Occipital lobe (tissue), 3 donors: ENCODE measurements at places on chromosomes 6 and 20. TPM values are rescaled to one million over a fixed set of nuclear protein-coding genes. Genes with fewer than 3 reads are reported as not detected.

Gene MUC21
- total RNA-seq = not detected

Gene MYO6
- total RNA-seq = 15.8 TPM

Gene GTSF1L
- total RNA-seq = not detected

Gene SNRPB
- 43.5 TPM for total RNA-seq

Gene CLDN20
- not detected for total RNA-seq

Gene C6orf136
- total RNA-seq = 18.4 TPM

Gene SGK2
- not detected for total RNA-seq

Gene FNDC11
- 4.1 TPM for total RNA-seq

Gene LY6G6C
- 0.31 TPM for total RNA-seq

Gene GJA10
- total RNA-seq = not detected

Gene TBP
- total RNA-seq = 15.8 TPM

Gene GLYATL3
- total RNA-seq = not detected

Gene C20orf96
- total RNA-seq = 3.3 TPM

Gene LY6G5C
- 3.1 TPM for total RNA-seq

Gene C6orf58
- total RNA-seq = 1.4 TPM

Gene DLL1
- total RNA-seq = 11.9 TPM

Gene TNFAIP3
- 0.78 TPM for total RNA-seq

Gene CTCFL
- not detected for total RNA-seq

Gene RIMS4
- total RNA-seq = 77.5 TPM

Gene SLPI
- not detected for total RNA-seq

Gene LY6G6F
- not detected for total RNA-seq

Gene ULBP2
- 5.3 TPM for total RNA-seq

Gene SCRT2
- 2.0 TPM for total RNA-seq

Gene CENPQ
- 5.6 TPM for total RNA-seq

Gene C20orf204
- total RNA-seq = 1.2 TPM

Gene PI16
- total RNA-seq = 0.78 TPM

Gene MYBL2
- 0.47 TPM for total RNA-seq

Gene PLG
- 0.62 TPM for total RNA-seq

Gene ASIP
- not detected for total RNA-seq

Gene ZMYND8
- 58.6 TPM for total RNA-seq

Gene OR2H1
- total RNA-seq = not detected

Gene ANKRD66
- 0.16 TPM for total RNA-seq
